ENCODE measurements at places on chromosomes 5 and 9.

GRCh38 chr9:37914154-37914551 is 10.2 kb upstream of the SLC25A51 start:
- no peak for DNase-seq

- no peak for DNase-seq
Observed at GRCh38 chr9:13811876-13812275, 502.1 kb downstream of the NFIB start.

DNA sequence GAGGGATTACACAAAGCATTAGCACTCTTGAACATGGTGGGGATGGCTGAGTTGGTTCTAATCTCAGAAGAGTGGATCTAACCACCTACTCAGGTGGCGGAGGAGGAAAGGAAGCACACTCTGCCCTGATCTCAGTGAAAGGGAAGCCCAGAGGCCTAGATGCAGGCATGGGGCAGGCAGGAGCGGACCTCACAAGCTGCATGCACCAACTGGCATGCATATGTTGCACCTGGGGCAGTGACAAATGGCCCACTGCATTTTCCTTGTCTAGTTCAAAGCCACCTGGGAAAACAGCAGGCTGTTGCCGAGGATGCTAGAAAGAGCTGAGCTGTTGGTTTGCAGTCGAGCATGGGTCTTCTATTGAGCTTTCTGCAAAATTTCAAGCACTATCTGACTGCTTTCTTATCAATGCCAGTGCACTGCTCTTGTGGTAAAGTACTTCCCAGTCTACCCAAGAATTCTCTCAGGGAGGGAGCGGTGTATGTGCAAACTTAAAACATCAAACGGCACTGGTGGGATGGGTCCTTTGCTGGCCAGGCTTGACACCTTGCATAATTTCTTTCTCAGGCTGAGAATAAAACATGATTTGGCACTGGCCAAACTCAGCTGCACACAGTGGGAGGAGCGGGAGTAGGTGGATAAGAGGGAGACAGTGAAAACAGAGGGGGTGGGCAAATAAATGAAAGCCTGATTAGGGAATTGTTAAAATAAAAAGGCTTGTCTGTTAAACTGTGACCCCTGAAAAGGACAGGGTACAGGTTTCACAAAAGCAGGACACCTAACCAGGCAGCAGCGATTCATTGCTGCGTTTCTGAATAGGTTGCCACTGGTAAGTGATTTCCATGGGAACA is 108.9 kb downstream of the MARCHF3 start:
- no peak for DNase-seq

DNA sequence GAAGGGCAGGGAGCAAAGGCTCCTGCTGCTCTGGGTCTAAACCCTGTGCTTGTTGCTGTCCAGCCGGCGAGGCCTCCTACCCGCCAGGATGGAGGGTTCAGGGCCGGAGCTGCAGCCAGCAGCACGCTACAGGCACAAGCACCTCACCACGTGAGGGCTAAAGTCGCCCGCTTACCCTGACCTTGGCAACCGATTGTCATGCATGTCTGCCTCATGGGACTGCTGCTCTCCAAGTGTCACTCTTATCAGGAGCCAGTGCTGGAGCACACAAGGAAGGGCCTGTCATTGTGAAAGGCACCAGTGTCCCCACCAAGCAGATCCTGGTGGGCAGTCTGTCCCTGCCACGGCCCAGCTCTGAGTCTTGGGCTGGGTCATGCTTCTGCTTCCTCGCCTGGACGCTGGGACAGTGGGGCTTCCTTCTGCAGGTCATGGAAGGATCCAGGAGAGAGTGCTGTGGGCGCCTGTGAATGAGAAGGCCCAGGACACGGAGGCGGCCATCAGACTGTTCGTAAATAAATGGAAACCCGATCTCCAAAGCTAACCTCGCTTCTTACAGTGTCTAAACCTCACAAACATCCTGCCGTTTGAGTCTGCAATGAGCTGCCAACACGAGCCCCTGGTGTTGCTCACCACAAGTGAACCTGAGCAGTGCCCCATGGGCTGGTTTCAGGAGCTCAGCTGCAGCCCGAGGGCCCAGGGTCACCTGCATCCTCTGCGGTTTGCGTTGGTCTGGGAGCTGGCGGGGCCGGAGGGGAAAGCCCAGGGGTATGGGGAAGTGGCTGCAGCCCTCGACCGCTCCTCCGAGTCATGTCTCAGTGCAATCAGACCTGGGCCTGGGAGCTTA is 58.2 kb upstream of the RXRA start:
- DNase-seq: no peak

DNA sequence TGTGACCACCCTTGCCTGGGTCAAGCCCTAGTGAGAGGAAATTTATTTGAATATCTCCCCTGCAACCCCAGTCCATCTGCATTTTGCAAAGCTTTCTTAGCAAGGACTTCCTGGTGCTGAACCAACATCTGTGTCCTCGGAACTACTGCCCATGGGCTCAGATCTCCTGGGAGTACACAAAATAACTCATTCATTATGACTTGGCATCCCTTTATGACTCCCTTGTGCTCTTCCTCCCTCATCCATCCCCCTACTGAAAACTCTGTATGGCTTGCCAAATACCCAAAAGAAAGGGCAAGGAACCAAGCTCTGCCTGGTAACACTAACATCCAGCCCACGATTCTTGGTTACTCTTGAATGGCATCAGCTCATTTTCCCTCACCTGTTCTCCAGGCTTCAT is 368.5 kb downstream of the NTRK2 start:
- DNase-seq: no peak

GRCh38 chr5:73531356-73531755 is 33.1 kb downstream of the BTF3 start:
- DNase-seq: no peak

DNA sequence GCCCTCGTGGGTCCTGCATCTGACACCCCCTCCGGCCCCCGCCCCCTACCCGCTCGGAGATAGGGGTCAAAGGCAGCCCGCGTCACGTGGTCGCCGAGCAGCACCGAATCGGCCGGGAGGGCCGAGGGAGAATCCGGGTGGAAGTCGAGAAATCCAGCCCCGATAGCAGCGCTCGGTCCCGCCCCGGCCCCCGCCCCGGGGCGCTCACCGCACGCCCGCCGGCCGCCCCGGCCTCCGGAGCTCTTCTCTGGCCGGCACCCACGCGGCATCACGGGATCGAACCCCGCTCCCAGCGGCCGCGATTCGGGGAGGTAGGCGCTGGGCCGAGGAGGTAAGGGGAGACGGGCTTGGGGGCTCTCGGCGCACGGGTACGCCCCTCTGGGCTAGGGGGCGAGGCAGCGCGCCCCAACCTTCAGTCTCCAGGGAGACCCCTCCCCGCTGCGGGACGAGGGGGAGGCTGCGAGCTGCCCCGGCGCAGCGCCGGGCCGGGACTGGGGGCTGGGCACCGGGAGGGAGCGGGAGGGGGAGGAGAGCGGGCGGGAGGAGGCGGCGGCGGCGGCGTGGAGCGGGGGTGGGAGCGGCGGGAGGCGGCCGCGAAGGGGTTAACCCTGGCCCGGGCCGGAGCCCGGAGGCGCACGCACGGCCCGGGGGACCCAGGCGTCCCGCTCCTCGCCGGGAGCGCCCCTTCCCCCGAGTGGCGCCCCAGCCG is 22.1 kb upstream of the NDST1 start:
- peak; percentile 60 for DNase-seq

GRCh38 chr9:79955300-79955699 is 383.5 kb downstream of the TLE4 start:
- no peak for DNase-seq

DNA sequence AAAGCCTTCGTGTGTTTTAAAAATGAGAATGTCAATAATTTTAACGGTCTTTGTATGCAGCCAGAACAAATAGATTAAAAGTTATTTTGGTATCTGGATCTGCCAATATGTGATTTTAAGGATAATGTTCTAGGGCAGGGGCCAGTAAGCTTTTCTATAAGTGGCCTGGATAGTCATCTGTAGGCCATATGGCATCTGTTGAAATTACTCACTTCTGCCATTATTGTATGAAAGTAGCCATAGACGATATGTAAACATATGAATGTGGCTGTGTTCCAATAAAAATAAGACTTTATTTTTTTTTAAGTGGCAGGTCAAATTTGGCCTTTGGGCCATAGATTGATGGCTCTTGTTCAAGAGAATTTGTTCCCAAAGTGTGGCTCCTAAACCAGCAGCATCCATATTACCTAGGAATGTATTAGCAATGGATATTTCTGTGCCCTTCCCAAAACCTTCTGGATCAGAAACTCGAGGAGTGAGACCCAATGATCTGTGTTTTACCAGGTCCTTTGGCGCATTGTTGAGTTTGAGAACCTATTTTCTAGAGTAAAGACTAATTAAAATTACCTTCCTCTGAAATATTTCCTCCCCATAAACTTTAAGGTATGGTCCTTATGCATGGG is 55.9 kb downstream of the C6 start:
- DNase-seq: no peak

GRCh38 chr5:141881886-141882285 is 3.7 kb upstream of the PCDH1 start:
- no peak for DNase-seq

DNA sequence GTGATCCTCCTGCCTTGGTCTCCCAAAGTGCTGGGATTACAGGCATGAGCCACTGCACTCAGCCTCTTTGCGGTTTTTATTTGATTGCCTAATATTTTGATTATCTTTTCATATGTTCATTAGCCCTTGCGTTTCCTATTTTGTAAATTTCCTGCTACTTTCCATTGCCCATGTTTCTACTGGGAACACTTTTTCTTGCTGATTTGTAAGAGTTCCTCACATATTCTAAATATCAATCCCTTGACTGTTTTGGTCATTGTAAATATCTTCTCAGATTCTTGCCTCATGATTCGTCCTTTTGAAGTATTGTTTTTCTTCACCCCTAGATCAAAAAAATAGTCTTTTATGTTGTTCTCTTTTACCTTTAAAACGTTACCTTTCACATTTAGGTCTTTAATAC is 37.9 kb upstream of the TTC1 start:
- DNase-seq: peak; percentile 50

DNA sequence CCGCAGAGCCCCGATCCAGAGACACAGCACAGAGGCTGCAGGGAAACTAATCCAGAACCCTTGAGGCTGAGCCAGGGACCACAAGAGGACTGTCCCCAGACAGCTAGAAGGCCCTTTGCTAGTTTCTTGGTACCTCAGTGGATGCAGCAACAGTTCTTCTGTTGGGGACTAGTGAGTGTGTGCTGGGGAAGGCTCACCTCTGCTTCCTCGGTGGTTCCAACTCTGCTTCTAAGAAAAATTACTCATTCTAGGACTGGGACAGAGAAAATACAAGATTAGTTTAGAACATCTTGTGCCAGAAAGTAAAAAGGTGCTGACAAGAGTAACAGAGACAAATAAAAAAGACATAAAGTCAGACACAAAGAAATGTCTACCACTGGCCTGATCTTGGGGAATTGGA is 19.5 kb upstream of the ZNF484 start:
- no peak for DNase-seq

- no peak for DNase-seq
Observed at GRCh38 chr9:107136296-107136695, 146.8 kb upstream of the RAD23B start.

DNA sequence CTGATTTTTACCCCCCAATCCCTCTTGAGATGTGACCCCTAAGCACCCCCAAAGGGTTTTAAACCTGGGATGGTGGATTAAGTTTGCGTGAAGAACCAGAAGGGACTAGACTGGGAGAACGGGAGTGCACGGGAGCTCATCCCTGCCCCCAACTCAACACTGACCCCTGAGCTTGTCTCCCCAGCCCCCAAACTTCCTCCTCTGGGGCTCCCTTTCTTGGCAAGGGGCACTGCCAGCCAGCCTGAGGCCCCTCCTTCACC is 5.0 kb upstream of the SET start:
- no peak for DNase-seq
